ENCODE measurements at places on chromosomes 7 and 10.

DNA sequence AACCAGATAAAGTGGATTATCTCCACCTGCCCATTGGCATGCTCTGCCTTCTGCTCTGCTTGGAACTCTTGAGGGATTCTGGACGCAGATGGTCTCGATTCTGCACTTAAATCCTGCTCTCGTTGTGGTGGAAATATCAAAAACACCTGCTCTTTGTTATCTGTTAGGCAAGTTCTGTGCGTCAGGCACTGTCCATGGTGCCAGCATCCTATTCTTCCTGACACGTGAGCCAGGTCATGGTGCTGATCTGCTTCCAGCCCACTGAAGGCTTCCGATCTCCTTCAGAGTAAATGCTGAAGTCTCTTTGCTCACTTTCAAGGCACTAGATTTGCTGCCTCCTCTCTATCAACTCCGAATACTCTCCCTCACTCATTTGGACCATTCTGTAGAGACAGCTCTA lies 505.6 kb downstream of the HTR7 start:
- DNase-seq: no peak

DNA sequence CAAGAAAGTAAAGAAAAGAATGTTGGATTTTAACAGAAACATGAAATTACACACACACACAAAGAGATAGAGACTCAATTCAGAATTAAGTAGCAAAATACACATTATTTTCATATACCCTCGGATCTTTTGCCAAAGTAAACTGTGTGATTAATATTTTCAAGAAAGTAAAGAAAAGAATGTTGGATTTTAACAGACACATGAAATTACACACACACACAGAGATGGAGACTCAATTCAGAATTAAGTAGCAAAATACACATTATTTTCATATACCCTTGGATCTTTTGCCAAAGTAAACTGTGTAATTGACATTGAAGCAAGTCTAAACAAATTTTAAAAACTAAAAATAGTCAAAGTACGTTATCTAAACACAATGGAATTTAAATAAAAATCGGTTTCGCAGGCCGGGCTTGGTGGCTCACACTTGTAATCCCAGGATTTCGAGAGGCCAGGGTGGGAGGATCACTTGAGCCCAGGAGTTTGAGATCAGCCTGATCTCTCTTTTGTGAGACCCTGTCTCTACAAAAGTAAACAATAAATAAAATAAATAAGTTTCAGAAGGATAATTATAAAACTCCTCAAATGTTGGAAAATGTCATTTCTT lies 337.3 kb upstream of the MAGI2 start:
- DNase-seq: no peak

DNA sequence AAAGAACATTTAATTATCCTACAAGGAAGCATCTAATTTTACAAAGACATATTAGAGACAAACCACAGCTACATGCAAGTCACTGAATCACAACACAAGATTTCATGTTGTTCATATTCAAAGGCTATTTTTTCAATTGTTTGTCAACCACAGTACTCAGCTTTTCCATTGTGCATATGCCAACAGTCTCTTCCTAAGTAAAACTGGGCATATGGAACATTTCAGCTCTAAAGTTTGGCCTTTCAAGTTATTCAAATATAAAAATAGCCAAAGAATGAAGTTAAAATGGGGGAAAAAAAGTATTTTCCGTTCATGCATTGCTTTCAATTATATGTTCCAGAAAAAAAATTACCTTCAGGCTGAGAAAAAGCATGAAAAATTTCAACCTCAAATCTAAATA lies 537.9 kb downstream of the PLXDC2 start:
- no peak for DNase-seq

DNA sequence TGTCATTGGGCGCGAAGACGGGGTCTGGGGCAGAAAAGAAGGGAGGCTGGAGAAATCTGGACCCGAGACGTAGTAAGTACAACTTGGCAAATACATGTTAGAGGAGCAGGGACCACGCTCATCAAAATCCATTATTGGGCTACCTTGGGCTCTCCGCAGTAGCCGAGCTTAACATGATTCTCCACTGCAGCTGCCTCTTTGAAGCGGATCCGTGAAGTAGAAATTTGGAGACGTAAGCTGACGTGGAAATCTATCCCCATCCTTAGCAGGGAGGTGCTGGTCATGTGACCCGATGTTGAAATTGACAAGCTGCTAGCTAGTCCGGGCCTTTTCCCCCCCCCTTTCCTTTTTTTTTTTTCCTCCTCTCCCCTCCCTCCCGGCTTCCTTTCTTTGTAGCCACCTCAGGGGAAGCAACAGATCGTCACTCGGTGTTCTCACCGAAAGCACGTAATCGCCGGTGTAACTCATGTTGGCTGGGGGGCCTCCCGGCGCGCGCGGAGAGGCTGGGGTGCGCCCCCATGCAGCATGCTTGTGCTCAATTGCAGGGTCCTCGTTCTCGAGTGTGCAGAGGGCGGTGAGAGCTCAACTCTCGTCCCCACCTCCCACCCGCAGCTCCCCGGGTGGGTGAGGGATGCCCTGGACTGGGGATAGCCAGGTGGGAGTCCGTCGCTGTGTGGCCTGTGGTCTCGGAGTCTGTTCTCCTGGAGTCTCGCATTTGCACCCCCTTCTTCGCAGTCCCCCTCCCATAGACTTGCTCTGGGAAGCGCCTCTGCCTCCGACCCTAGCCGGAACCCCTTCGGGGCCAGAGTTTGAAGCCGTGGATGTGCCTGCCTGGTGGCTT lies at the start of gene HOXA11:
Gene HOXA11 (minus strand): TSS at position 220 of the 841 bp plus-strand sequence. CDS start 88 bp downstream, at position 132.
- DNase-seq: no peak
